Ascending aorta (tissue), 2 donors: ENCODE measurements at places on chromosomes 16 and 17.

DNA sequence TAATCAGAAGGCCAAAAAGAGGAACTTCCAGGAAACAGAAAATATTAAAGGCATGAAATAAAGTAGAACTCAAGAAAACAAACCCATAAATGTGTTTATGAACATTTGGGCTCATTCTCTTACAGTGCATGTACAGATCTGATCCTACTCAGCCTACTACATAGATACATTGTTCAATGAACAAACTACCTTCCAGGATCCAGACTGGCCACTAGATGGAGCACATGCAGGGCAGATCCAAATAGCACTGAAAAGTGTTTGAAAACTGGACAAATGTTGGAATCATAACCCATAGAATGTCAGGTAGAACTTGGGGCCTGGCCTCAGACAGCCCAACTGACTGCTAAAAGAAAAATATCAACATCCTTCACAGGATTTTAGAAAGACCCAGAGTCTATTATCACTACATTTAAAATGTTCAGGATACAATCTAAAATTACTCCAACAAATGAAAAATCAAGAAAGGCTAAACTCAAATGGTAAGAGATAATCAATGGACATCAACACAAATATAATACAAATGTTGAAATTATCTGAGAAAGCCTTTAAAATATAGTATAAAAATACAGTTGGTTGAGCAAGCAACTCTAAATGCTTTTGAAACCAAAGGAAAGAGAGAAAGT is 122.4 kb upstream of the NUDT7 start:
- DNase-seq, result no peak

GRCh38 chr16:3998793-3999478 is 117.3 kb downstream of the ADCY9 start:
- DNase-seq, result no peak

GRCh38 chr17:38435795-38436194 is 7.5 kb downstream of the ARHGAP23 start:
- DNase-seq, result no peak

DNA sequence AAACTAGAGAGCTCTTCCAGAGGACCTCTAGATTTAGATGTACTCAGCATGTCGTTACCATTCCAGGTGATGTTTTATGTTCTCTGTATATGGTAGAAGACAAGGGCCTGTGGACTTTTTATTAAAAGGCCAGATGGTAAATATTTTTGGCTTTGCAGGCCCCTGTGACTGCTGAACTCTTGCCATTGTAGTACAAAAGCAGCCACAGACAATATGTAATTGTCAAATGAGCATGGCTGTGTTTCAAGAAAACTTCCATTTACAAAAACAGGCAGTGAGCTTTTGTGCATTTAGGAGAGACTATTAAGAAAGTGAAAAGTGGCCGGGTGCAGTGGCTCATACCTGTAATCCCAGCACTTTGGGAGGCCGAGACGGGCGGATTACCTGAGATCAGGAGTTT is 4.6 kb downstream of the NIP7 start:
- no peak for DNase-seq

DNA sequence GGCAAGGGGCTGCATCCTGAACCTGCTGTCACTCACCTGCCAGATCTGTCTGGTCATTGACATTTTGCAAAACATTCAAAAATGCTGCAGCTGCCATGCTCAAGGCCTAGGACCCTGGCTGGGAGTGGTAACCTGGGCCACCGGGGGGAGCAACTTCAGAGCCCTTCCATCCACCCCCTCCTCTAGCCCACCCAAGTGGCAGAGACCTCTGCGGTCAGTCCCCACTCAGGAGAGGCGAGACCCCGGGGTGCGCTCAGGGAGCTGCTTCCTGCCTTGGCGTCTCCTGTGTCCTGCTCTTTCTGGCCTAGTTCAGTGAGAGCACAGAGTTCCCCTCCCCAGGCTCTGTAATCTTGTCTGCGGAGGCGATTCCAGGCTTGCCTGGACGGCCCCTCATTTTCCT is 108.8 kb downstream of the CCDC182 start:
- DNase-seq, result no peak

- DNase-seq, result no peak
Measured at GRCh38 chr17:77821114-77821513, 137.4 kb upstream of the TNRC6C start.

- DNase-seq, result no peak
Measured at GRCh38 chr17:59828478-59828760, 64.3 kb downstream of the TUBD1 start.

- DNase-seq, result no peak
Measured at GRCh38 chr16:34054969-34055368, 595.6 kb downstream of the TP53TG3F start.

GRCh38 chr16:77974883-77975282 is 47.5 kb upstream of the CLEC3A start:
- DNase-seq, result no peak

DNA sequence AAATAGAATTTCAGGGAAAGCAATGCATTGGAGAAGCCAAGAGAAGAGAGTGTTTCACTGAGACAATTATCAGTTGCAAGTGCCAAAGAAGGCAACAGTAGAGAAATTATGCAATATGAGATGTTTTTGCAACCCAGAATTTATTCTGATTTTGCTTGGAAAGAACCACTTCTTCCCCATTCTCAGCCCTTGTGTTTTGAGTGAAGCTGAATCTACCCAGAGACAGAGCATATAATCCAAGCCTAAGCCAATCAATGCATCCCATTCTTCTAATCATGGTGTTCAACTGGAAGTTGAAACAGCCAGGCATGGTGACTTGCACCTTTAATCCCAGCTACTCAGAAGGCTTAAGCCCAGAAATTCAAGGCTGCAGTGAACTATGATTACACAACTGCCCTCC is 6.9 kb upstream of the SCNN1G start:
- no peak for DNase-seq

- no peak for DNase-seq
Measured at GRCh38 chr17:74960570-74961342, 11.8 kb downstream of the HID1 start.

- DNase-seq, result no peak
Measured at GRCh38 chr17:50676065-50676975, 31.4 kb downstream of the ANKRD40 start.

DNA sequence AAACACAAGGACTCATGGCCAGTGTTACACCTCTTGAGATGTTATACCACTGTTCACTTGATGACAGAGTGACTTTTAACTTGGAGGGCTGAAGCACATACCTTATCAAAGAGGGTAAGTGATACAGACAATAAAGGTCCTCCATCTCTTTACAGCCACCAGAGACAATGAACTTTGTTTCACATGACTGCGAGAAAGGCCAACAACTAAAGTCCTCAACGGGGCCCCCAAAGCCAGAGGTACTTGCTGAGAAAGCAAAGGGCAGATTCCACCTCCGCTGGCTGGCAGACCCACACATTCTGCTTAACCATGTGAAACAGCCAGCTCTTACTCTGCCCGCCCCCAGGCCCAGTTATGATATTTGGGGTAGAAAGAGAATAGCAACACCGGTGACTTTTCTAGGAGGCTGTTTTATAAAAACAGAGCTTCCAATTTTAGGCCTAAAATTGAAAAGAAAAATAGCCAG is 21.4 kb downstream of the DCUN1D3 start:
- DNase-seq, result no peak

DNA sequence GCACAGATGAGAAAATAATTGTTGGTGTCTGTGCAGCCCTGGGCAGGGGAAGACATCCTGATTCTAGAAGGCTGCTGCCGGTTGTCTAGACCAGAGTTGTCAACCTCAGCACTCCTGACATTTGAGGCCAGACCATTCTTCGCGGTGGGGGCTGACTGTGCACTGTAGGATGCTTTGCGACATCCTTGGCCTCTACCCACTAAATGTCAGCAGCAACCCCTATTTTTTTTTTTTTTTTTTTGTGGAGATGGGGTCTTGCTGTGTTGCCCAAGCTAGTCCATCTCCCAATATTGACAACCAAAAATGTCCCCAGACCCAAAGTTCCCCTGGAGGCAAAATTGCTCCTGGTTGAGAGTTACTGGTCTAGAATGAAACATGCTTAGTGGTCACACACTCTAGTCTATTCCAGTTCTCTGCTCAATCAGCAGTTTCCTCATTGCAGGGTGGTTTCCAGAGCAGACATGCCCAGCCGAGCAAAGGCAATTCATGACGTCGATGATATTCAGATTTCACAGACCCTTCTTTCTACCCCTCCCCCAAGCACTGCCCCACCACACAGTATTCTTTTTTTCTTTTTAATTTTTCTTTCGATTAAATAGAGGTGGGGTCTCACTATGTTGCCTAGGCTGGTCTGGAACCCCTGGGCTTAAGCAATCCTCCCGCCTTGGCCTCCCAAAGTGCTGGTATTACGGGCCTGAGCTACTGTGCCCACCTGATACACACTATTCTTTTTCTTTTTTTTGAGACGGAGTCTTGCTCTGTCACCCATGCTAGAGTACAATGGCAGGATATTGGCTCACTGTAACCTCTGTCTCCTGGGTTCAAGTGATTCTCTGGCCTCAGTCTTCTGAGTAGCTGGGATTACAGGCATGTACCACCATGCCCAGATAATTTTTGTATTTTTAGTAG is 9.0 kb downstream of the C17orf99 start:
- no peak for DNase-seq

GRCh38 chr16:76976101-76976500 is 214.9 kb upstream of the MON1B start:
- no peak for DNase-seq

DNA sequence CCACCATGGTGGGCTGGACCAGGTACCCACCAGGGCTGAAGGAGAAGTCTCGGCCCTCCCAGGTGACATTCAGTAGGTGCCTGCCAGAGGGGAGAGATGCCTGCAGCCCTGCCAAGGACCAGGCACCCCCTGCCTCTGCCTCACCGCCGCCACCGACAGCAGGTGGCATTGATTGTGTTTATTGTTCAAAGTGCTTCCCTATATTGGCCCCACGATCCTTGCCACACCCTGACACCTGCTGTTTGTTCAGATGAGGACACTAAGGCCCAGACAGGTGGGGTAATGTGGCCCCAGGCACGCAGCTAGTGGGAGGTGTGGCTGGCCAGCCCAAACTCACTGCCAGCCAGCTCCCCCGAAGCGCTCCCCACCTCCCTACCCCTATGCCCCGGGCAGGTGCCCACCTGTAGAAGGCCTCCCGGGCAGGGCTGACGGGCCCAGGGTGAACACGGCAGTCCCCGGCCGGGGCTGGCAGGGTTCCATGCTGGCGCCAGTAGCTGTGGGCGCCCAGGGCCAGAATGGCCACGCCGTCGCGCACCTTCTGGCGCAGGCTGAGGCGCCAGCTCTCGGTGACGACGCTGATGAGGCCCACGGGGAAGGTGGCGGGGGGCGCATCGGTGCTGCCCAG is 8.0 kb downstream of the GRIN2C start:
- DNase-seq, result no peak

DNA sequence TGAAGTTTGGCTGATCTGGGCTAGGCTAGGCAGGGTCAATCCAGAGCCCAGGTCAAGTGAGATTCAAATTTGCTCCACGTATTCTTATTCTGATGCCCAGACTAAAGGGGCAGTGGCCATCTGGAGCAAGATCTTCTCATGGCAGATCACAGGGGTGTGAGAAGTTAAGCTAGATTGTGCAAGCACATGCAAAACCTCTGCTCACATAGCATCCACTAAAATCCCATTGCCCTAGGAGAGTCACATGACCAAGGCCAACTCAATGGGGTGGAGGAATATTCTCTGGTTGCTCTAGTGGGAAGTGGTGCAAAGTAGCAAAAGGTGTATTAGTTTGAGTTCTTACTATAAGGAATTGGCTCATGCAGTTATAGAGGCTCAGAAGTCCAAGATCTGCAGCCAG is 318.4 kb upstream of the ASIC2 start:
- no peak for DNase-seq

- no peak for DNase-seq
Measured at GRCh38 chr16:15450624-15451023, 16.2 kb downstream of the BMERB1 start.
